ENCODE measurements at places on chromosomes 7 and 10.

DNA sequence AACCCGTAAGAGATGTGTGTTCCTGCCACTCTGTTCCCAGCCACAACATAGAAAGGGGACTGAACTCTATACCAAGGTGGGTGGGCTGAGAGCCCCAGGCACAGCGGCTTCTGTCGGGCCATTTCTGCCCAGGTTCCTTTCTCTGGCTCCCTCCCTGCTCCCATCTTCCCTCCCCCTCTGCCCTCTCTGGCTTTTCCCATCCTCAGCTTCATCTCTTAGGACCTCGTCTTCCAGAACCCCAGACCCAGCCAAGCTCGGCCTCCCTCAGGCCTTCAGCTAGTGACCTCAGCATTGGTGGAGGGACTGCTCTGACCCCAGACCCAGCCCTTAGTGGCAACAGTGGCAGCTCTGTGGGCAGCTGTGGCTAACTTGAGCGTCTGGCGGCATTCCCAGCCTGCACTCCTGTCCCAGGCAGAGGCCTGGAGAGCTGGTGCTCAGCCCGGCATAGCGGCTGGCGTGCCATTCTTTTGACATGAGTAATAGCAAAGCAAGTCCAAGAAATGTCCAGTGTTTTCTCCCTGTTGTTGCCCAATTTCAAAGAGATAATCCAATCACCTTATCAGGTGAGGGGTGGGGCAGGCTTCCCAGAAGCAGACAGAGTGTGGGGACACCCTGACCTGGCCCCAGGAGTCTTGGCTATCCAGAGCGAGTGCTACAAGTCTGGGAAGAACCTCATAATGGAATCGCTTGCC, 15.9 kb downstream of the PTPRE start:
- peak; percentile 85 for DNase-seq

GRCh38 chr7:156527458-156527890, 113.1 kb upstream of the RNF32 start:
- no peak for DNase-seq

- DNase-seq: peak; percentile 92
These were observed at the start of gene GPER1 for GRCh38 chr7:1087952-1088920. Gene GPER1 (plus strand): TSS chr7:1088113. CDS start chr7:1091729, 3,616 bp downstream.

DNA sequence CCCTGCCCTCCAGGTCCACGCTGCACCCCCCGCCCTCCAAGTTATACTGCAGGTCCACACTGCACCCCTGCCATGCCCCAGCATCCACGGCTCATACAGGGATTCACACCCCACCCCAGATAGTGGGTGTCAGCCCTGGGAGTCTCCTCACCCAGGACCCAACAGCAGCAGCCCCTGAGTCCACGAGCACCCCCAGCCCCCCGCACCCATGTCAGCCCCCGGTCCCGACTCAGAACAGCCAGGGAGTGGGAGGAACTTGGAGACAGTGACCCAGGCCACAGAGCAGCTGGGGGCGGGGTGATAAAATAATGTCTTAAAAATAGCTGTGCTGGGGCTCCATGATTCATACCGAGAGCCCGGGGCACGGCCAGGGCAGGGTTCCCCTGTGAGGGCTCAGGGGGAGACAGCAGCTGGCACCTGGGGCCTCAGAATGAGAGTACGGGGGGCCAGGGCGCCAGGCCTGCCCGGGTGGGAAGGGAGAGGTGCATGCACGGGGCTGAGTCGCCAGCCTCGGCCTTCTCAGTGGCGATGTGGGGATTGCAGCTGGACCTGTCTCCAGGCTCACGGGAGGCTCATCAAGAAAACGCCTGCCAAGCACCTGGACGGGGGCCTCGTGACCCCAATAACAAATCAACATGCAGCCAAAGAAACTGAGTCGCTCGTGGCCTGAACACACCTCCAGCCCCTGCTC, 29.8 kb downstream of the ADAP1 start:
- DNase-seq: peak; percentile 61

- DNase-seq: peak; percentile 80
These were observed 38.1 kb downstream of the CFAP46 start for GRCh38 chr10:132904181-132904813.

DNA sequence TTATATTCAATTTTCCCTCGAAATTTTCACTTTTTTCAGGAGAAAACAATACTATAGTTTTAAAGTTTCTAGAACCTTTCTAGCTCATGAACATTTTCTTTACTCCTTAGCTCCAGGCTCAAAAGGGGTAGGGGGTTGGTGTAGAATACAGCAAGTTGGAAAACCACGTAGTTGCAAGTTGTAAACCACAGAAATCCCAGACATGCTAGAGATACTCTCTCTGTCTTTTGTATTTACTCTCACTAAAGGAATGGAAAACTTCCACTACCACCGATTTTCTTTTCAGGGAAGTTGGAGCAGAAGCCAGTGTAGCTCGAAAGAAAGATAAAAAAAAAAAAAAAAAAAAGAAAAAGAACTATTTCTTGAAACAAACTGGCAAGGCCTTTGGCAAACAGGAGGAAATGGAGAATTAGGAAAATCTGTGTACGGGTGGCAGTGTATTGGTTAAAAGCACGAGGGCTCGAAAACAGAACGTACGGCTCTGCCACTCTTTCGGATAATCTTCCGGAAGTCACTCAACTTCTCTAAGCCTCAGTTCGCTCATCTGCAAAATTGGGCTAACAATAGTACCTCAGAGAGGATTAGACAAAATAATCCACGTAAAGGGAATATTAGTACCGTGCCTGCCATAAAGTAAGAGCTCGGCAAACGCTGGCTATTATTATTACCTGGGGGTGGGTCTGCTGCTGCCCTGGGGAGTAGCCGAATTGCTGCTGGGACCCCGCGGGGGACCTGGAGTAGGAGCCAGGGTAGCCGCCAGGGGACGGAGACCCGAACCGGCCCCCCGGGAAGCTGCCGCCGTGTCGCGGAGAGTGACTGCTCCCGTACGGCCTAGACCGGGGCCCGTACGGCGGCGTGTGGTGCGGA, 628 bp downstream of the MPLKIP start:
- no peak for DNase-seq

- DNase-seq: no peak
These were observed 107.1 kb downstream of the ABLIM1 start for GRCh38 chr10:114550756-114551635.

DNA sequence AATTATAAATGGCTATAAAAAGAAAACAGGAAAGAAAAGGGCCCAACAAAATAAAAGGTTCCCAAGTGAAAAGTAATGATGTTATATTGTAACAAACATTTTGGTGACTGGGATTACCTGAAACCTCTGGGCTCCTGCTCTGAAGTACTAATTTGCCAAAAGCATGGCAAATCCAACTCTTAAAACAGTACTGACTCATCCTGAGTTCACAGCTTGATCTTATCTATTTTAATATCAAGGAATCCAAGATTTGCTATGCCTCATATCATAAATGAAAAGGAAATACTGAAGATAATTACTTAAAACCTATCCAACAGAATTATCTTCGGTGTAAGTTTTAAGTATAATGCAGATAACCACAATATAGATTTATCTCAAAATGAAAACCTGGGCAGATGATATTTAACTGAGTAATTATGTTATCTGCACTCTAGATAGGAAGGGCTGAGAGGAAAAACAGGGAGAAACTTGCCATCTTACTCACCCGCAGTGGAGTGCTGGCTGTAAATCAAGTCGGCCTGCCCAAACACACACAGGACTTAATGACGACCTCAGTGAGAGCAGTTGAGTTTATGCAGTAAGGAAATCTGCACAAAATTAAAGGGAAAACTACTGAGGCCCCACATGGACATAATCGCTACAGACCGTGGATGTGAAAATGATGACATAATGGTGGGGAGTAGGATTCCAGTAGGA, 48.4 kb downstream of the MPP7 start:
- DNase-seq: peak; percentile 32

- no peak for DNase-seq
These were observed 57.7 kb downstream of the PTPRE start for GRCh38 chr10:127964621-127965020.

GRCh38 chr10:92387289-92387940, 96.4 kb downstream of the MARCHF5 start:
- peak; percentile 62 for DNase-seq

DNA sequence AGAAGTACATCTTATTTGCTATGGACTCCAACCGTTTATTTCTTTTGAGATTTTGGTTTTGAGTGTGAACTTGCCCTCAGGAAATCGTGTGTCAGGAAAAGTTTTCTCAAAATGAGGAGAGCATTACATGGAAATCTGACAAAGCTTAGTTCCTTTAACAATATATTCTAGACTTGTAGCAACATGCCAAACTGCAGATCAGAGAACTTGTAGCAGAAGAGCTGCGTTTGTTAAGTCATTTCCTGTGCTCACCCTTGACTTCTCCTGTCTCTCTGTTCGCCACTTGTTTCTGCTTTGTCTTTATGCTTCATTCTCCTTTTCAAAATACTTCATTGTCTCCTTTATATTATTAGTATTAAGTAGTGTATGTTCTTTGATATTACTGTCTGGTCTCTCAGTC, 116.6 kb upstream of the FOXP2 start:
- no peak for DNase-seq

DNA sequence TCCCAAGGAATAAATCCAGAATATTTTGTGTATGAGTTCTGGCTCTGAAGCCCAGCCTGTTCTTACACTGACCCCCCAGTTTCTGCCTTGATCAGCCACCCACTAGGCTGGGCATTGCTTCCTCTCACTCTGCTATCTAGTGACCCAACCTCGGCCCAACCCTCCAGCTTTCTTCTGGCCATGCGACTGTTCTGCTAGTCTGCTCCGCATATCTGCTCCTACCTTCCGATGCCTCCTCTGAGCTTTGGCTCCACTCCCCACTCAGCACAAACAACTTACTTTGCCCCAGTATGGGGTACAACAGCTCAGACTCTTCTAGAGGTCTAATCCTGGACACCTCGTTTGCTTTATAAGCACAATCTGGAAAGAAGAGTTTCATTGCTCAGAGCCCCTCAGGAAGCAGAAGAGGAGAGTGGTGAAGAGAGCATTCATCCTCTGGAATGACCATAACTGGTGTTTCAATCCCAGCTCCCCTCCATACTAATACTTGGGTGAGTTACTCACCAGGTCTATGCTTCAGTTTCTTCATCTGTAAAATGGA, 99.6 kb downstream of the NPSR1 start:
- DNase-seq: no peak

DNA sequence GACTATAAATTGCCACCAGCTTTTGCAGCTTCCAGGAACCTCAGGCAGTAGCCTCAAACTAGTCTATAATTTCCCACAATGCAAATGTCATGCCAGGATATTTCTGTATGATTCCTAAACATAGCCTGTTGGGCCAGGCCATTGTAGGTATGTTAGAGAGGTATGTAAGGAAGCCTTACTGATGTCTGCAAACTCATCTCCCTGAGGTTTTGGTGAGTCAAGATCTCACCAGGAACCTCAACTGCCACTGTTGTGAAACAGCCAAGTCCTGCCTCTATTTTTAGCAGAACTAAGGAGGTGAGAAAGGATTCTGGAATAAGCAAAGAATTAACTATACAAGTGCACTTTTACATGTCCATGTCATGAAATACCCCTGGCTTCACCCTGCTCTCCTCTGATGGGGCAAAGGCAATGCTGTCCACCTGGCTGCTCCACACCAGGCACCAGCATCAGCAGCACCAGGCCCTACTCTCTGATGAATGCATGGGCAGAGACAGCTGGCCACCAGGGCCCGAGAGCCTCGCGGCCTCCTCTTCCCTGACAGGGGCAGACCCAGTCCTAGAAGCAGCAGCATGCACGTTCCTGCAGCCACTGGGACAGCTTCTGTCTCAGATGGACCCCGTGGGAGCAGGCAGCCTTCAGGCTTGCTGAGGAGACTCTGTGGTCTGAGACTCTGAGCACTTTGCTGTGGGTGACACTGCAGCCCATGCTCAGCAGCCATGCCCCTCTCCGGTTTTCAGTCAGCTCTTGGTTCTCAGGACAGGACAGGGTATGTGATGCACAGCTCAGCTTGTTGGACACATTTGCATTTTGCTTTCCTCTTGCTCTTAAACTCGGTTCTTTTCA, 147.3 kb downstream of the ZMYND11 start:
- no peak for DNase-seq

- DNase-seq: no peak
These were observed 257.1 kb downstream of the GATA3 start for GRCh38 chr10:8311526-8312070.

Data from urothelium cell line (cell line).